BJ (cell line): ENCODE measurements at places on chromosomes 7 and 10. TPM values are rescaled to one million over a fixed set of nuclear protein-coding genes. Genes with fewer than 3 reads are reported as not detected.

DNA sequence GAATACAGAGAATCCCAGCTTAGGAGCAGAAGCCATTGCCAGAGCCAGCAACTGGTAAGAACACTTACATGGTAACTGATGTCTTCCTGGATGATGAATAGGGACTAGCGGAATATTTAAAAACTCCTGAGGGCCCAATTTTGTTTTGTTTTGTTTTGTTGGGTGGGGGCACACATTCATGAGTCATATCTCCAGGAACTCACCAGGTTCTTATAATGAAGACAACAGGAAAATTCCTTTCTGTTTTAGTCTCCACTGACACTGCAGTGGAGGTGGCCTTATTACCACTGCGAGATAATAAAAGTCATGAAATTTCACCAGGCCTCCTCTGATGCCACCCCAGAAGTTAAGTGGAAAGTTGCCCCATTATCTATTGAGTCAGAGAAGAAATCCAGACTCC is 6.6 kb upstream of the CUZD1 start:
- DNase-seq = no peak

CNTNAP2 gene
- not detected in 2 replicates for polyA plus RNA-seq

PRKCQ gene
- 0.06 and 0.11 TPM in 2 replicates for polyA plus RNA-seq

DNA sequence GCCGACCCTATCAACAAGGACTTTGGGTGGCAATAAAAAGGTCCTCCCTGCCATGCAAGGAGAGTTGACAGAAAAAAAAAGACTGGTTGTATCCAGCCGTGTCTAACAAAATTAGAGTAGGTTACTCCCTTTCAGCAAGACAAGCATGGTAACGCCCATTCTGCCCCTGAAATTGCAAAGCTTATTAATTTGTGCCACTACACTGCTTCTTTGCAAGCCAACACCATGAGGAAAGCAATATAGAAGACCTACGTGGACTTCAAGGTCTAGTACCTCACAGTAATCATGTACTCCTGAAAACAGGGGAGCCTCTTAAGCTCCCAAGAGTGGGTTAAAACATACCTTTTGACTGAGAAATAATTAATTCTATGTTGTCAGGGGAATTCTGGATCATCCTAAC is 90.3 kb downstream of the FRMPD2 start:
- no peak for DNase-seq

DNA sequence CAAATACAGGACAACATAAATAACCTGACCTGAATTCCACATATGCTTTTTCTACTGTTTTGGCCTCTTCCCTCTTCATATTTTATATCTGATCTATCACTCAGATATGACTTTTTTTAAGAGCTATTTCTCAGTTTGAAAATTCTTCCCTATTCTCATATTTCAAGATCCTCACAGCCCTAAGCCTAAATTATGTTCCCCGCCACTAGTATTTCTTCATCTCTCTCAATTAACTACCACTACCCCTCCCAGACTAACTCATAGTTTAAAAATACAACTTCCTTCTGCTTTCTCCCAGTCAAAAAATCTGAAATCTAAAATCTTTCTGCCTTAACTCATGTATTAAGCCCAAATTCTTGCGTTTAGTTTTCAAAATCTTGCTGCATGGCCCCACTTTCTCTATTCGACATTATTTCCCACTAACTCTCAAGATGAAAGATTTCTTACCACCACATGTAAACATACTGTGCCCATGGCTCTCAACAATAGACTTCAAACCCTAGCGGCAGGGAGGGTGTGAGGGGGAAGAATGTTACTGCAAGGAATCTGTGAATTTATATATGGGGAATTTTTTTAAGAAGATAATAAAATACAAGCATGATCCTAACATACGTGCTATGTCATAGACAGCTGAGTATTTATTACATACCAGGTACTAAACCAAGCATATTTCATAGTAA is 64.6 kb downstream of the TFEC start:
- DNase-seq = no peak

GRCh38 chr10:110361800-110362456 is 57.2 kb upstream of the SMNDC1 start:
- DNase-seq = no peak

- DNase-seq = no peak
Measured at GRCh38 chr10:23238015-23238414, 45.9 kb downstream of the PTF1A start.

NRCAM gene
- 1.1 and 1.8 TPM in 2 replicates for polyA plus RNA-seq

UNCX gene
- not detected in 2 replicates for polyA plus RNA-seq

DNA sequence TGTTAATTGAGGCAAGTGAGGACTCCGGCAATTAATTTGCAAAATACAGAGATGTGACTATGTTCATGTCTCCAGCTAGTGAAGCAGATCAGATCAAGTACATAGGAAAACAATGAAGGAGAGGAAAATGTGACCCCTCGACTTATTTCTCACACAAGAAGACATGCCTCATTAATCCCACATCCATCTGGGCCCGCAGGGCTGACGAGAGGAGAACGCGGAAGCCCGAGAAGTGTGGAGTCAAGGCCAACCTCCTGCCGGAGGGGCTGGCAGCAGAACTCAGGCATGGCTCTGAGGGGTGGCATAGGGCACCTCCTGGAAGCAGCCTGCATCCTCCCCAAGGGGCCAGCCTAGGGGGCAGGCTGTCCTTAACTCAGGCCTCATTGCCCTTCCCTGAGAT is 54.4 kb downstream of the ZNF503 start:
- DNase-seq = no peak

CFAP46 gene
- polyA plus RNA-seq = 1.8 and 2.0 TPM in 2 replicates

NPFFR1 gene
- polyA plus RNA-seq = not detected in 2 replicates

DNA sequence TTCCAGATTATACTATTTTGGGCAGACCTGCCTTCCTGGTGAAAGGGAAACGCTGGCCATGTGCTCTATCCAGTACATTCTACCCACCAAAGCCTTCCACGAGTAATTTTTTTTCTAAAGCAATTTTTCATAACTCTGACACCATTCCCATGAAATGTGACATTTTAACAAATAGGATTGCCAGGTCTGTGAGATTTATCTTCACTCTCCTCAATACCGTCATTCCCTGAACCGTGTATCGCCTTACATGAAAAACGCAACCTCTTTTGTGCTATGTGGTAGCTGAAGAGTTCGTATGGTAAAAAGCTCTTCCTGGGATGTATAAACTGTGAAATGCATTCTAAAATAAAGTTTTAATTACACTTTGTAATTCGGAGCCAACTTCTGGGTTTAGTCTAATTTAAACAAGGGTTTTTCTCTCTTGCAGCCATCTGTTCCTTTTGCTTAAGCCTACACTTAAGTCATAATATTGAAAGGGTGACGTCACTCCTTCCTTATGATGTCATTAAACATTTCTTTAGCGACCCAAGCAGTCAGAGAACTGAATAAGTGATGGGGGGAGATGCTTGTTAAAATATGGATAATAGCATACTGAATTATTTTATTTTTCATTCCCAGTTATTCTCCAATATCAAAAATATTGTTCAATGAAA is 27.7 kb downstream of the C1QL3 start:
- DNase-seq = no peak
